Right ventricle myocardium superior (tissue), 1 donor: ENCODE measurements at places on chromosomes 2 and 18. TPM values are rescaled to one million over a fixed set of nuclear protein-coding genes. Genes with fewer than 3 reads are reported as not detected.

DNA sequence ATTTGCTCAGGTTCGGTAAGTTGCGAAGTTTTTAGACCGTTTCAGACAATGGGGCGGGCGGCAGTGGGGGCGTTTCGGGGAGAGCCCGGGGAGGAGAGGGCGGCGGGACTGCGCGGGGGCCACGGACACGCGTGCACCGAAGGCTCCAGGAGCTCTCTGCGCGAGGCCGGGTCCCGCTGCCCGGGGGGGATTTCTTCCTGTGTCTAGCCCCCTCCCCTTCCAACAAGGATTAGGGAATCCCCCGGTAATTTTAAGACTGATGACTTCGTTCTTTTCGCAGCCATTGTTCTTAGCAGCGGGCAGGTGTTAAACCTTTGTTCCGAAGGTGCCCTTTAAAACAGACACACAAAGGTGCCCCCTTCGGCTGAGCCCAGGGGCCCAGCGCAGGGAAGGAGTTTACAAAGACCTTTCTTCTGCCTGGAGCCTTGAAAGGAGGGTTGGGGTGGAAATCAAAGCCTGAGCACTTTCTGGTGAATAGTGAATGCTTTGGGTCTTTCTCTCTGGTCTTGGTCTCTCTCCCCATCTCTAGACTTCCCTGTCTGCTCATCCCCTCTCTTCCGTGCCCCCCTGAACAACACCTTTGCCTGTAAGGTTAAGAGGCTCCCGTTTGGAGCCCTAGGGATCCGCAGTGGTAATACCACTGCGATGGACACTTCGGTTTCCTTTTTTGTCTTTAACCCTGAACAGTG, 2.1 kb downstream of the TRIB2 start:
- no peak for DNase-seq

GRCh38 chr2:47129191-47129706, 25.9 kb downstream of the STPG4 start:
- peak; percentile 45 for DNase-seq

DNA sequence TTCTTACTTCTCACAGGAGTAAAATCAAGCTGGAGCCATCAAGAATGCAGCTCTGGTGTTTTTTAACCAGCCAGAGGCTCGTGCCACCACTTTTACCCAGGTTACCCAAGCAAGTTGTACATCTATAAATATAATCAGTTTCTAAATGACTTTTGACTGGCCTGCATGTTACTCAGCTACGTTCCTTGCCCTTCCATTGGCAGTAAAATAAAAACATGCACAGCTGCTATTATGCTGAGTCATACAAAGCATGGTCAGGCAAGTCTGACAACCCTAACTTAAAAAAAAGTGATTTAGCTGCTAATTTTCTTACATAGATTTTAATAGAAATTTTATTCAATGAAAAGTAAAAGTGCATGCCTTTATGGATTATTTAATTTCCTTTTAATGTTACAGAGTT, 111.7 kb upstream of the CSRNP3 start:
- no peak for DNase-seq

DNA sequence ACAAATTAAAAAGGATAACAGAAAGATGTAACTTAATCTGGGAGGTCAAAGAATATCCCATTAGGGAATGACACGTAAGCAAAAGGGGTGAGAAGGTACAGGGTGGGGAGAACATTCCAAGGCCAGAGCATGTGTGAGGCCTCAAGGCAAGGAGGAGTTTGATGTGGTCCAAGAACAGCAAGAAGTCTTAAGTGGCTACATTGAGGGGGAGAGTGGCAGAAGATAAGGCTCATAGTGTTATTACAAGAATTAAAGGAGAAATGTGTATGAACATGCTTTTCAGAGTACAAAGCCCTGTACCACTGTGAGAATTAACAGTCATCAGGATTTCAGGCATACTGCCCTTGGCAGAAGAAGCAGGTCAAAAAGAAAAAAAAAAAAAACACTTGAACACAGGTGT, 174.4 kb upstream of the ERBB4 start:
- DNase-seq = no peak

DNA sequence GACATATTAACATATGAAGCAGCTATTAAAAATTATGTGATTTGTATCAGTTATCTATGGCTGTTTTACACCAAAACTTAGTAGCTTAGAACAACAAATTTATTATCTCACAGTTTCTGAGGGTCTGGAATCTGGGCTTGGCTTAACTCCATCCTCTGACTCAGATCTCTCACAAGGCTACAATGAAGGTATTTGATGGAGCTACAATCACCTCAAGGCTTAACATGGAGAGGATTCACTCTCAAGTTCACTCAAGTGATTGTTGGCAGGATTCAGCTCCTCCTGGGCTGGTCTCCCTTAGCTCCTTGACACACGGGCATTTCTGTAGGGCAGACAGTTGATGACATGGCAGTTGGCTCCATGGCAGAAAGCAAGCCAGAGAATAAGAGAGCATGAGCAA, 133.0 kb upstream of the SLC14A2 start:
- no peak for DNase-seq

AFG3L2 gene
- 145 TPM for total RNA-seq

GALR1 gene
- 0.05 TPM for total RNA-seq

OR6B3 gene
- not detected for total RNA-seq

SCYGR4 gene
- not detected for total RNA-seq
